ENCODE measurements at places on chromosomes 4 and X.

DNA sequence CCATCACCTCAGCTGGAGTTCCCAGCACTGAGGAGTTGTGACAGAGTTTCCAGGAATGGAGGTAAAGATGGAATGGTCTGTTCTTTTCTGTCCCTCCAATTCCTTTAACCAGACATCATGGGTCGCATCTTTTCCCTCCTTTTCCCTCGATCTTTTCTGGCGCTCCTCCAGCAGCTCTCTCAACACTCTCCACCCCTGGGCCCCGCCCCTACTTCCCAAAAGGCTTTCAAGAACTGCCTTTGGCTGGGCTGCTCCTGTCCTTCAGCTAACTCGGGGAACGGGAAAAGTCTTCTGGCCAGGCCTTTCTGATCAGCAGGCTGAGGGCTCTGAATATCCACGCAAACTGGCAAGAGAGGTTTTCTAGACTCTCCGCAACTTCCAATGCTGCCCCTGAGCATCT is 34.0 kb downstream of the UTP14A start:
- H3K27ac ChIP-seq, result no peak overlapping the region
- no peak overlapping the region for H3K4me3 ChIP-seq
- DNase-seq, result no peak
- H3K4me1 ChIP-seq, result no peaks in the 10 kb centered on the region
- no peaks in the 10 kb centered on the region for H3K27me3 ChIP-seq

- H3K27ac ChIP-seq, result no peak overlapping the region
- H3K4me3 ChIP-seq, result no peak overlapping the region
Measured at GRCh38 chrX:115560211-115560977, 580 bp upstream of the PLS3 start.

- DNase-seq, result no peak
- no peaks in the 10 kb centered on the region for H3K4me1 ChIP-seq
- H3K4me3 ChIP-seq, result no peak overlapping the region
- H3K27me3 ChIP-seq, result no peaks in the 10 kb centered on the region
- no peaks in the 10 kb centered on the region for H3K36me3 ChIP-seq
- no peak overlapping the region for H3K27ac ChIP-seq
Measured at GRCh38 chrX:11397680-11398079, 104.5 kb downstream of the AMELX start.

GRCh38 chr4:152099981-152100378 is 339.2 kb upstream of the GATB start:
- no peaks in the 10 kb centered on the region for H3K27me3 ChIP-seq
- peaks cover 100% of the 10 kb centered on the region for H3K4me1 ChIP-seq
- H3K4me3 ChIP-seq, result peak overlapping the region; percentile 32

DNA sequence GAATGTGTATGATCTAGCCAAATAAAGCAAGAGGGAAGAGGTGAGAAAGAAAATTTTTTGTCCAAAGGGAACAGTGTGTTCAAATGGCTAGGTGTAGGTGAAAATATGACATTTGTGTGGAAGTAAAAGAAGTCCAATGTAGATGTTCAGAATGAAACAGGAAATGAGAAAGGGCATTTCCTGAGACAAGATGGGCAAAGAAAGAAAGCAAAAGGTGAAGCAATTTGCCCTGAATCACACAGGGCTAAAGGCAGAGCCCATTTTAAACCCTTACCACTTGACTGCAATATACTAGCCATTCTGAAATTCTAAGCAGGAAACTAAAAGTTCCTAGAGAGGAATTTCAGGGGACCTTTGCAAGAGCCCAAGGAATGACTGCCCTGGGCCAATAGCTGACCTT is 36.0 kb downstream of the CLOCK start:
- H3K4me1 ChIP-seq, result no peaks in the 10 kb centered on the region
- H3K27me3 ChIP-seq, result no peaks in the 10 kb centered on the region
- H3K27ac ChIP-seq, result no peak overlapping the region
- no peak overlapping the region for H3K4me3 ChIP-seq
- DNase-seq, result no peak

DNA sequence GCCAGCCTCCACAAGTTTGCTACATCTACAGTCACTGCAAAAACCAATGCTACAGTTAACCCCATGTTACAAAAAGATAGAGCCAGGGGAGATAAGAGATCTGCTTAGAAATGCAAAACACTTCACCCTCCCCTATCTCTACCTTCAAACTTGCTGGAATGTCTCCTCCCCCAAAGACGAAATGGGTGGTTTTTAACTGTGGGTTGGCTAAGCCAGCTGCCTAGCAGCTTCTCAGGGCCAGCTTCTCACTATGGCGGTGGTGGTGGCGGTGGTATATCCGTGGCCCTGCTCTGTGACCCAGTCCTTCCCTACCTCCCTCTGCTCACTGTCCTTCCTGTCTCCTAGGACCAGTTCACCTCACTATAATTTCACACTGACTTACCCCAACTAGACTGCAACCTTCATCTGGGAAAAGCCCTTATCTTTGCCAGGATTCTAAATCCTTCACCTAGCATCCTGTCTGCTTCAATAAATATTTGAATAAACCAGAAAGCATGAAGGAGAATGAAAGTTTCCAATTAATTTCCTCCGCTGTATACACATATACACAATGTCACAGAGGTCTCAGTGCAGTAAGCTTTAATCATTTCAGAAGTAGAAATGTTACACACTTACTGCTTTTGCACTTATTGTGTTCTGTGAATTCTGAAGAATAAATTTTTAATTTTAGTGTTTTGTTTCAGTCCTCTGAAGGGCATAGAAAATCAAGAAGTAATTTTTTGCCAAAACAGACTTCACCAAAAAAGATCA is 46.3 kb downstream of the SH3KBP1 start:
- DNase-seq, result no peak
- H3K36me3 ChIP-seq, result no peaks in the 10 kb centered on the region
- peaks cover 46% of the 10 kb centered on the region for H3K4me1 ChIP-seq

DNA sequence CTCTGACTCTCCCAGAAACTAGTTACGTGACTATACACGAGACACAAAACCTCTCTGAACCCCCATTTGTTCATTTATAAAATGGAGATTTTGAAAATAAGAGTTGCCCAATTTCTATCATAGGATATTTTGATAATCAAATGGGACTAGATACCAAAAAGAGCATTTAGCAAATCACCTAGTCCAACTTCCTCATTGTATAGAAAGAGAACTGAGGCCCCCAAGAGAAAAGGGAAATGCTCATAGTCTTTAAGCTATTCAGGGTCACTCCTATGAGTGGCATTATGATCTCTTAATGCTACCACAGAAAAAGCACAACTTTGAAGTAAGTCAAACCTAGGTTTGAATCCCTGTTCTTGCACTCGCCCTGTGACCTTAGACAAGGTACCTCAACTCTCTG is 62.7 kb downstream of the BMP15 start:
- no peaks in the 10 kb centered on the region for H3K4me1 ChIP-seq
- no peaks in the 10 kb centered on the region for H3K36me3 ChIP-seq
- H3K27ac ChIP-seq, result no peak overlapping the region
- no peaks in the 10 kb centered on the region for H3K27me3 ChIP-seq

DNA sequence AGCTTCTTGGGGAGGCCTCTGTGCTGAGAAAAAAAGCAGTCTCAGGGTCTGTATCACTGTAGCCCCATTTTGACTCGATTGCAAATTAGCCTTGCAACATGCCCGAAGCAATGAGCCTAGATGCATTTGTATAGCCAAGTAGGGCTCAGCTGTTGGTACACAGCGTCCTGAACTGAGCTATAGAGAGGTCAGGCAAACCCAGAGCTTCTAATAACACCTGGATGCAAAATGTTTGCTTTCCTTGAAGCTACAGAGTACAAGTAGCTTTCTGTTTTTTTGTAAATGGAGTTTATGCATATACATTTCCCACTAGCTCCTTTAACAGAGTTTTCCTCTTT is 87.8 kb downstream of the PLAC1 start:
- H3K36me3 ChIP-seq, result no peaks in the 10 kb centered on the region
- no peaks in the 10 kb centered on the region for H3K4me1 ChIP-seq
- no peak overlapping the region for H3K4me3 ChIP-seq
- no peak overlapping the region for H3K27ac ChIP-seq
- no peak for DNase-seq

DNA sequence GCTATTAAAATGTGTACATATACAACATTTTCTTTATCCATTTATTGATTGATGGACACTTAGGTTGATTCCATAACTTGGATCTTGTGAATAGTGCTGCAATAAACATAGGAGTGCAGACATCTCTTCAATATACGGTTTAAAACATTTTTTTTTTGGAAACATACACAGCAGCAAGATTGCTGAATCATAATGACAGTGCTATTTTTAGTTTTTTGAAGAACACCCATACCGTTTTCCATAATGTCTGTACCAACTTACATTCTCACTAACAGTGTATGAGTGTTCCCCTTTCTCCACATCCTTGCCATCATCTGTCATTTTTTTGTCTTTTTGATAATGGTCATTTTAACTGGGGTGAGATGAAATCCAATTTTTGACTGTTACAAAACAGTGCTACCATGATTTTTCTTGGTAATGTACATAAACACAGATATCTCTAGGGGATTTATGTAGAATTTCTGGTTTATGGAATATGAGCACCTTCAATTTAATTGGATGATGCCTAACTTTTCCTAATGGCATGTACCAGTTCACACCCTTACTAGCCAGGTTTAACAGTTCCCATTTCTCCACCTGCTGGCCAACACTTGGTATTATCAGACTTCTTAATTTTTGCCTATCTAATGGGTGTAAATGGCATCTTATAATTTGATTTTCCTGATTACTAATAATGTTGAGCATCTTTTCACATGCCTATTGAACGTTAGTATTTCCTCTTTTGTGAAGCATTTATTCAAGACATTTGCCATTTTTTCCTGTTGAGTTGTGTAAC is 21.0 kb upstream of the TMSB15B start:
- H3K27ac ChIP-seq, result no peak overlapping the region
- no peaks in the 10 kb centered on the region for H3K36me3 ChIP-seq
- H3K4me1 ChIP-seq, result peaks cover 5% of the 10 kb centered on the region
- H3K27me3 ChIP-seq, result no peaks in the 10 kb centered on the region
- no peak for DNase-seq

DNA sequence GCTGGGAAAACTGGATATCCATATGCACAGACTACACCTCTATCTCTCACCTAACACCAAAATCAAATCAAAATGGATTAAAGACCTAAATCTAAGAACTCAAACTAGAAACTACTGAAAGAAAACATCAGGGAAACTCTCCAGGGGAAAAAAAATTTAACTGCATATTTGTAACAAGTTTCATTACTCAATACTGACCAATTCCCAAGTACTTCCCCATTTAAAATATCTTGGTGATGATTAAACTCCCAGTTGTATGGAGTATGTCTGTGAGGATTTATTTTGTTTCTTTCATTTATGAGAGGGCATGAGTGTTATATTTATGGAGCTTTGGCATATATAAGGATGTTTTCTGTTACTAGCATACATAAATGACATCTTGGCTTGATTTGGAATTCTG is 112.3 kb upstream of the IL15 start:
- no peaks in the 10 kb centered on the region for H3K27me3 ChIP-seq
- H3K4me1 ChIP-seq, result no peaks in the 10 kb centered on the region
- H3K36me3 ChIP-seq, result no peaks in the 10 kb centered on the region
- no peak overlapping the region for H3K4me3 ChIP-seq
- H3K27ac ChIP-seq, result no peak overlapping the region

DNA sequence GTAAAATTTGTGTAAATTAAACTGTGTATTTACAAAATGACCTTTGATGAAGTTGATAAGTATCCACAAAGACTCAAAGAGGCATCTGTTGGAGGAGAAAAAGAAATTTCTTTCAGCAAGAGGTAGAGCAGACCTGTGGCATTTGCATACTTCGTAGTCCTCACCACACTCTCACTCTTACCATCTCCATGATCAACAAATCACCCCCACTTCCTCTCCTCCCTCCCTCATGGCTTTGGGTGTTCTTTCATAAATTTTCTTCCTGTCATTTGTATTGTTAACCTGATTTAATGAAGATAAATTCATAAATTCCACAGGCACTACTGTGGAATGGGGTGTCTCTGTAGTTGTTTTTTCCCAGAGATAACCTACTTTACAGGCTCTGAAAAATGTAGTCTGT is 366.5 kb downstream of the ZNF674 start:
- H3K27me3 ChIP-seq, result no peaks in the 10 kb centered on the region
- no peak for DNase-seq
- no peaks in the 10 kb centered on the region for H3K4me1 ChIP-seq
- H3K36me3 ChIP-seq, result no peaks in the 10 kb centered on the region

DNA sequence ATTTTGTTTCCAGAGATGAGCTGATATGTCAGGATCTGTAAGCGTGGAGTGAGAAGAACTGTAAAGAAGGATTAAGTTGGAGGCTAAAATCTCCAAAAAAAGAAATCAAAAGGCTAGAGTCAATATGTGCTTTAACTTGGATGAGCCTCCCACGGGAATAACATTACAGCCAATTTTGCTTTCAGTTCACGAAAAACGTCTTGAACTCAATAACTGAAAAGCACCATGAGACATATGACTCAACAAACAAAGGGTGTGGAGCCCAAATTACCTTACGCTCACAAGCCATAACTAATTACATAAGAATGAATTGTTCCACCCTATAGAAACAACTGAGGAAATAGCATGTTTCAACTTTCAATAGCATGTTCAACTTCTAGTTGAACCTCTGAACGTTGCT is 22.3 kb downstream of the TMPRSS11D start:
- no peak for DNase-seq
- no peaks in the 10 kb centered on the region for H3K36me3 ChIP-seq
- no peak overlapping the region for H3K27ac ChIP-seq
- H3K4me1 ChIP-seq, result no peaks in the 10 kb centered on the region
- H3K27me3 ChIP-seq, result no peaks in the 10 kb centered on the region

- no peaks in the 10 kb centered on the region for H3K27me3 ChIP-seq
- H3K36me3 ChIP-seq, result no peaks in the 10 kb centered on the region
- H3K4me1 ChIP-seq, result no peaks in the 10 kb centered on the region
- no peak overlapping the region for H3K4me3 ChIP-seq
Measured at GRCh38 chr4:15149234-15149838, 147.1 kb downstream of the CPEB2 start.

DNA sequence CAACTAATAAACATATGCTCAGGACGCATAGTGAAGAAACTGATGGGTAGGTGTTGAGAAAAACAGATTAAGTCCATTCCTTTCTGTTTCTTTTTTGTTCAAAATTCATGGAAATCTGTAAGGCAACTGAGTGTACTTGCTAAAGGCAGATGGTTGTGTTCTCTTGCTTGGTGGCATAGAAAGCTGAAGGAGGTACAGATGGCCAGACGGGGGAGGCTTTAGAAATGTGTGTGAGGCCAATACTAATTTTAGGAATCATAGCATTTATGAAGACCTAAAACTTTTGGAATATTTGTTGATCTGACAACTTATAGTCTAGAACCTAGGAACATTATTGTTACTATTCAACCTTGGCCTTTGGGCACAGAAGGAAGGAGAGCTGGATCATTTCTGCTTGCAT is 56.8 kb upstream of the EMCN start:
- no peaks in the 10 kb centered on the region for H3K36me3 ChIP-seq
- no peaks in the 10 kb centered on the region for H3K4me1 ChIP-seq
- no peak overlapping the region for H3K4me3 ChIP-seq
- DNase-seq, result no peak

GRCh38 chrX:154083126-154083517 is 14.4 kb downstream of the MECP2 start:
- no peak overlapping the region for H3K4me3 ChIP-seq
- peaks cover 24% of the 10 kb centered on the region for H3K4me1 ChIP-seq
- H3K27ac ChIP-seq, result peak overlapping the region; percentile 22
- no peaks in the 10 kb centered on the region for H3K27me3 ChIP-seq
- DNase-seq, result no peak

Data from CD4-positive, alpha-beta T cell (primary cell).